ENCODE measurements at places on chromosomes 1 and 21. TPM values are rescaled to one million over a fixed set of nuclear protein-coding genes. Genes with fewer than 3 reads are reported as not detected.

LSM10 gene
- 24.6 TPM for total RNA-seq

RPS8 gene
- total RNA-seq: 2,475 TPM

GRCh38 chr1:38073534-38074301 is 27.1 kb upstream of the POU3F1 start:
- no peak for ATAC-seq

- ATAC-seq: peak; percentile 48
Observed at GRCh38 chr1:197774466-197775281, 606 bp downstream of the DENND1B start.

NHLH1 gene
- total RNA-seq: 1.1 TPM

GBP5 gene
- total RNA-seq: 135 TPM

DNA sequence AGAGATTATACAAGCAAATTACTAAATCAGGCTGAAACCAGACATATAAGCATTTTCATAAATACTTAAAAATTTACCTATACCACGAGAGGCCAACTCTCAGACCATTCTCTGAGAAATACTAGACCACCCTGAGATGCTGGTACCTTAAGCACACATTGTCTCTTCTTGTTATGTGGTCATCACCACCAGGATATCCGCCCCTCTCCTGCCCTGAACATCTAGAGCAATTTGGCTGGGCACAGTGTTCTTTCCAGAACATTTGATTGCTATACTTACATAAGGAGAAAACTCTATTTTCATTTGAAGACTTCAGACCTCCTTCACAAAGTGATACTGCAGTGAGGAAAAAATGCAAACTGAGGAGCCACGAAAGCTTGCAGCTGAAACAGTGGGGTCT is 36.2 kb upstream of the DUSP10 start:
- no peak for ATAC-seq

DNA sequence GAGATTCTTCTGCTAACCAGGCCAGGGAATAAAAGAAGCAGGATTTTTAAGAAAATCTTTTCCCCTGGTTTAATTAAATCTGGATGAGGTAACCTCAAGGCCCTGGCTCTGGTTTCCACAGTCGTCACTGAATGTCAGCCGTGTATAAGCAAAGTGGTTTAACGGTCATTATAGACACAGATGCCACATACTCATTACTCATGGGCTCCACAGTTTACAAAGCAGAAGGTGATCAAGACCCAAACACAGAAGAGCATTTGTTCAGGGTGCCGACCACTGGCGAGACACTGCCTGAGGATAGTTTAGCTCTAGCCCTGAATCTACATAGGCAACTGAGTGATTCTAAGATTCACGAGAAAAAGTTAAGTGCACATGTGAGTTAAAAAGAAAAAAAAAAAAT is 27.8 kb upstream of the RAP1GAP start:
- ATAC-seq: peak; percentile 23

CFAP45 gene
- total RNA-seq: 0.78 TPM

DNA sequence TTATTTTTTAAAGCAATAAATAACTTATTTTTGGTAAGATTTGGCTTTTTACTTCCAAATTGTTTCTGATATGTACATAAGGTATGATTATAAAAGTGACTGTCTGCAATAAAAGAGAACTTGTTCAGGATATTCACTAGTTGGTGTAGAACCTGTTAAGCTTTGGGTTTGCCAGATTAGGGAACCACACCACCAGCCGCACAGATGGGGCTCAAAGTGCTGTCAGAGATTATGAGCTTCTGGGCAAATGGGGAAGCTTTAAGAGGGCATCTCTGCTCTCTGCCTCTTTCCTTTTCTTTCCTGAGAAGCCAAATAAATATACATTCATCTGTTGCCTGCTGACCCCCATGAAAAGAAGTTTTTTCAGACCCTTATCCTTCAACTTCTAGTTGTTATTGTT is 25.4 kb downstream of the IVNS1ABP start:
- no peak for ATAC-seq

AMY1B gene
- not detected for total RNA-seq

- no peak for ATAC-seq
Observed at GRCh38 chr1:93635614-93636543, 45.8 kb downstream of the BCAR3 start.

GRCh38 chr1:78297836-78298235 is 192.9 kb upstream of the PTGFR start:
- no peak for ATAC-seq

DNA sequence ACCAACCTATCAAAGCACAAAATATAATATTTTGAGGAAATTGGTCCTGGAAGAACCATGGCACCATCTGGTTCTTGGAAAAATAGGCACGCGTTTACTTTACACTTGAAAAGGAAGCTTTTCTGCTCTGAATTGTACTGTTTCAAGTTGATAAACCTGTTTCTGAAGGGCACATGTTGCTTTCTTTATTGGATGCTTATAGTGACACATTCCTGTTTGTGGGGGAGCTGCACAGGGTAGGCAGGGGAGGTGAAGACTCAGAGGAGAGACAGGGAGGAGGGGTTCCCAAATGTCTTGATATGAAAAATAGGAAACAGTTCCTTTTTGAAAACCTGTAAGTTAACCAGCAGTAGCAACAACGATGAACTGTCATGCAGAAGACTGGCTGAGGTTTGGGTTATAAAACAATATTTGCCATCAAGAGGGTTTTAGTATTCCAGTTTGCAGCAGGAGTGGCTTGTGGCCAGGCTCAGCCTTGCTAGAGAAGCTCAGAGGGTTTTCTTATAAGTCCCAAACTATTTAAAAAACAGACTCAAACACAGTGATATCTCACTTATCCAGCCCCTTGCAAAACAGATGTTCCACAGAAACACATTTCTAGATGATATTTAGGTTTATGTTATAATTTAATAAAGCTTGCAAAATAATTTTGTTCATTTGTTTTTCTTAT is 127.0 kb upstream of the MROH9 start:
- no peak for ATAC-seq

DNA sequence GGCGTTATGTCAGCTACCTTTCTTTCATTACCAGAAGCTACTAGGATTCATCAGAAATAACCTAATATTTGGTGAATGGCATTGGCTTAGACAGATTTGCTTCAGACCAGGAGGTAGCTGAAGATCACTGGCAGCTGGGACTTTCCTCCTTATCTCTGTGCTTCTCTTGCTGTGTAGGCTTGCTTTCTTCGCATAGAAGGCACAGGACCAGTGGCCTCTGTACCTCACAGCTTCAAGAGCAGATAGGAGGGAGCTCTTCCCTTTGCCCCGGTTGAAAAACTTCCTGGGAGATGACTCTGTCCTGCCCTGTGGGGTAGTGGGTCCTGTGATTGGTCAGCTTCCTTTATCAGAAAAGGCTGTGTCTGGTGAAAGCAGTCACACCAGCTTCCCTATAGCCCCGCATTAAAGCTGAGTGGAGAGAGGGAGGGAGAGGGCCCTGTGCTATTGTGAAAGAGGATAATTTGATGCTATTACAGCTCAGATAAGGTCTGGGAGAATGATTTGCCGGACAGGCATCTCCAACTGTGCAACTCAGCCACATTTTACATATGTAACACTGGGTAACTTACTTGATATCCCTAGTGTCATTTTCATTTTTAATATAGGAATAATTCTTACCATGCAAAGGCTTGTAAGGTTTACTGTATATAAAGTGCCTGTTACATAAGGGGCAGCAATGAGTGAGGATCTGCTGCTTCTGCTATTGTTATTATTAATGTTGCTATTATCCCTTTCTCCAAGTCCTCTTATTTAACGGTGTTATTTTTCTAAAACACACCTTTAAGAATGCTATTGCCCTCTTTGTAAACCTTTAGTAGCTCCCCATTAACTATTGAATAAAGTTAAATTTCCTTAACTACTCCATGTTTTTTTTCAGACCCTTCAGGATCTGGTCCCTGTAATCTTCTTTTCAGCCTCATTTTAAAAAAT is 31.6 kb downstream of the OSBPL9 start:
- ATAC-seq: no peak

ADGRL2 gene
- not detected for total RNA-seq

- no peak for ATAC-seq
Observed at GRCh38 chr1:217627431-217627830, 3.5 kb downstream of the GPATCH2 start.

DNA sequence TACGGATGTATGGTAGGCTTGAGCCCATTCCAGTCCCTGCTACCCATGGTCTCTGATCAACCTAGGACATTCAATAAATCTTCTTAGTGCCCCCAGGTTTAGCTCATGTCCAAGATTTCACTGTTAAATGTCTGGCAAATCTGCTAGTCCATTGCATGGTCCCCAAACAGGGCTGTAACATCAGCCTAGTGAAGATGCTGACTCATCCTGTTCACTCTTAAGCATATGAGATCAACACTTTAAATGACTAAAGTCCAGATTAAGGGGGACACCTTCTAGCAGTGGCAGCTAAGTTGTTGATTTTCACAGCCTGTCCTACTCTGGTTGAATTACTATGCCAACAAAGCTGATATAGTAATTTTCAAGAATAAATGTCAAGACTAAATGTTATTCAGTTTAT is 46.5 kb upstream of the NUF2 start:
- no peak for ATAC-seq

RNU1-2 gene
- 1,202 TPM for total RNA-seq

CCDC17 gene
- total RNA-seq: 4.7 TPM

GRCh38 chr1:240499012-240499411 is 112.9 kb downstream of the GREM2 start:
- ATAC-seq: peak; percentile 63

ADAMTS1 gene
- 0.05 TPM for total RNA-seq

- ATAC-seq: peak; percentile 83
Observed at GRCh38 chr1:201085902-201086735, 26.1 kb downstream of the CACNA1S start.

- no peak for ATAC-seq
Observed at GRCh38 chr1:110948038-110948810, 15.5 kb downstream of the LRIF1 start.

DNALI1 gene
- total RNA-seq: not detected

DNA sequence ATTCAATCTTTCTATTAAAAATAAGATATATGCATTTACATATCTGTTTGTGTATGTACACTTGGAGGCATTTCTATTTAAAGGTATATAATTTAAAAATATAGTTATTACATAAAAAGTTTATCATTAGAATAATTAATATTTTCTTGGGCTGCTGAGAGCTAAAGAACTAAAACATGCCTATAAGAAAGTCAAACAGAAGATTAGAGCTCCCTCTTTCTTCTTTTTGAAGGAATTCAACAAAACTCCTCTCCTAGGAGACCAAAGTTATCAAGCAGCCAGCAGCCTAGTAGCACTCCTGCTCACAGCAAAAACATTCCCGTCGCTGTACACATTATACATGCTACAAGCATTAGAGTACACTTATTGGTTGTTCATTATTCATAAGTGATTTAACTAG is 216.4 kb downstream of the VAV3 start:
- ATAC-seq: no peak

DNA sequence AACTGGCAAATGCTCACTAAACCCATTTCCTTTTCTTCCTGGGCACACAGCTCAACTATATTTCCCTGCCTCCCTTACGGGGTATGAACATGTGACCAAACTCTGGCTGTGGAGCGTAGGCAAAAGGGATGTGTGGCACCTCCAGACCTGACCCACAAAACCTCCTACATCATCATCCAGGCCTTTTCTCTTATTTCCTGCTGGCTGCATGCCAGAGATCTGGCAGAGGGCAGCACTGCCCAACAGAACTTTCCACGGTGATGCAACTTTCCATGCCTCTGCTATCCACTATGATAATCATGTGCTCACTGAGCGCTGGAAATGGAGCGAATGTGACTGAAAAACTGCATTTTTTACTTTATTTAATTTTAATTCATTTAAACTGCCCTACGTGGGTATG is 99.6 kb upstream of the CACNA1E start:
- no peak for ATAC-seq

DNA sequence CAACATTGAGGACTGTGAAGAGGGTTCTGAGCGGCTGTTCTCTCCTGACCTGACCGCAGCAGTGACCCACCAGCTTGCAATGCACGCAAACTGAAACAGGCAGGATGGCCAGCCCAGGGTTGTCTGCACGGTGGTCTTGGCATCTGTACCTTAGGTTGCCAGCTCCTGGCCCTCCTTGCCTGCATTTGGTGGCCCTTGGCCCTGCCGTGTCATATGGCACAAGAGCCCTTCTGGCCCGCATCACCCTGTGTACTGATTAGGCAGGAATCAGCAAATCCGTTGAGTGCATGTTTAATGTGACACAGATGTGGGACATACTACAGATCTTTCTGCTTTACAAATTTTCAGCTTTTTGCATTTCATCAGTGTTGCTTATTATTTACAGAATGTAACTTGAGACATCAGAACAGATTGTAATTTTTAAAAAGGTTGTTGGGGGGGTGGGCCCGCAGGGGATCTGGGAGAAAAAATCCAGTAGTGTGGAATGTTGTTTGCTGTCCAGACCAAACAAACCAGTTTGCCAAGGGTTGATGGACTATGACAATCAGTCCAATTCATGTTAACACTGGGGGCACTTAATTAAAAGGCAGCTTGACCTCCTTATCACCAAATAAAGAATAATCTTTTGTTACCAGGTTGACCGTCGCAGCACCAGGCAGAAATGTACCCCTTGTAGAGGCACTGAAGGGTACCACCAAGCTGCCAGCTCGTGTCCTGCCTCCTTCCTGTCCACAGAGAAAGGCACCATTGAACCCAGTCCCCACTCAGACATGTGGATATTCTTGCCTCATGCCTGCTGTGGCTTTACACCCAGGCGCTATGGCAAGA is 132.6 kb downstream of the DHRS3 start:
- no peak for ATAC-seq

GRCh38 chr1:69985376-69985775 is 220.0 kb downstream of the LRRC40 start:
- no peak for ATAC-seq

TAF13 gene
- 18.3 TPM for total RNA-seq

- no peak for ATAC-seq
Observed at GRCh38 chr1:105793536-105794146, 1262.8 kb upstream of the PRMT6 start.

CD52 gene
- 218 TPM for total RNA-seq

AKR7A3 gene
- total RNA-seq: 0.71 TPM

- ATAC-seq: no peak
Observed at GRCh38 chr1:60969971-60970509, 112.3 kb upstream of the NFIA start.

DNA sequence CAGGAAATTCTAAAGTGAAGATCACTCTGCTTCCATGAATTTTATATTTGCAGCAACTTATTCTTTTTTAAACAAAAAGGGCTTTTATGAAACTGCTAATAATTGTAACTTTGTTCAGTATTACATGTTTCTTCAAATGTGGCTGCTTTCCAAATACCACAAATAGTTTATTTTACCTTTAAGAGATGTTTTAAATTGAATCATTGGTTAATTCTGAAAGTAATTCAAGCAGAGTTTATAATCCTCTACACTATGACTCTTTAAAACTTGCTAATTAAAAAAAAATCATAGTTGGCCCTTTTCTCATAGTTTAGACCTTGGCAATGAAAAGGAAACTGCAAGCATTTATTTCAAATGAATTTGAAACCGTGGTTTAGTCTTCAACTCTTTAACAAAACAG is 59.6 kb downstream of the SDCCAG8 start:
- no peak for ATAC-seq

All from activated T-helper 17 cell treated with anti-CD3 and anti-CD28 coated beads, Interleukin-2, amount 50 U/mL, for 72 hours (primary cell).